ENCODE measurements at places on chromosomes 1 and 21.

GRCh38 chr1:145747398-145748247 lies 28.3 kb downstream of the CD160 start:
- no peak for DNase-seq

DNA sequence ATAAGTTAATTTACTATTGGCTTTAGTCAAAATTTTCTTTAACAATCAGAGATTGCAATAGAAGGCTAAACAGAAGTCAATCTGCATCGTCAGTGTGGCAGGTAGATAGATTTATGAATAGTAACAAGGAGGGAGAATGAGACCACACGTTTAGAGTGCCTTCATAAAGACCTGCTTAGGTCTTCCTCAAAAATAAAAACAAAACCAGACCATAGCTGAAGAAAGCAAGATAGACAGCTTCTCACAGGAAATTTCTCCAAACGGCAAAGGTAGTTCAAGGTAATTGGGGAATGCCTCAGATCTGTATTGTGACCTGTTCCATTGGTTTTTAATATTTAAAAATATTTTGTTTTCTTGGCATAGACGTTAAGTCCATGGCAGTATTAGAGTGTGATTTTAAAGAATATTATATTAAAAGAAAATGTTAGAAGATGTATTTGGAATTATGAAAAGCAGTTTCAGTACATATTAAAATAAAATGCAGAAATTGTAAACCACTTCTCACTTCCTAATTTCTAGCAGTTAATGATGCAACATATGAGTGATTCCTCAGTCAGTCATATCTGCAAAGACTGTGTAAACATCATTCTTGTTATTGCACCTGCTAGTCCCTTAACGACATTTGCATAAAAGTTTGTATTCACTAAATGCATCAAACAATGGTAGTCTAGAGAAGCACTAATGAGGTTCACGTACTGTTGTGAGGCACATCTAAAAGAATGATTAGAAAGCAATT lies 278.0 kb downstream of the HLX start:
- DNase-seq, result no peak

DNA sequence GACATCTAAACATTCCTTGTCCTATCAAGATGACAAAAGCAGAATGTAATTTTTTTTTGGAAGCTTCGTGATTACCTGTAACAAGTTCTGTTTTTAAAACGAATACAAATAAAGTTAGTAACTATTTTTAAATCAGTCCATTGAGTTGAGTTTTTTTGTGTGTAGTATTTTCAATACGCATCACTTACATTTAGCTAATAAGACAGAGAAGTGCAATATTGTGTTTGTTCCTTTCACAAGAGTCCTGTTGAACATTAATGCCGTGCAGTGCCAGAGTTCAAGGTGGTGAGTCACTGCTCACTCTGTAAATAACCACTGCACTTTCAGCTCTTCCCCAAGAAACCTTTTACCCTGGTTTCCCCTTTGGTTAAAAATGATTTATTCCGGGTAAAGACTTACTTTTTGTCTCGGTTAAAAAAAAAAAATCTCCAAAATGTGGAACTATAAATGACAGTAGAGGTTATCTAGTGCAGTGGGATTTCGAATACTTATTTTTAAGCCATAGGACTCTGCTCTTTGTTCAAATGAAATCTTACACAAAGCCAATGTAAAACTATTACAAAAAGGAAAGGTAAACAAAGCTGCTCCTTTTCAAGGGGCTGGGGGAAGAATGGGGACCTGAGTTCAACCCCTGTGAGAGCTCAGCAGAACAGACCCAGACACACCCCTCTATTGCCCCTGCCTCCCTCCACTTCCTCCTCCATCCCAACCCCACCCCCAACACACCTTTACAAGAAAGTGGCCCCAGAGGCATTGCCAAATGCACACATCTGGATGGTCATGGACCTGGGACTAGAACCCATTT lies 14.8 kb upstream of the NCMAP start:
- no peak for DNase-seq

- no peak for DNase-seq
Measured at GRCh38 chr1:107213225-107213624, 72.4 kb downstream of the NTNG1 start.

DNA sequence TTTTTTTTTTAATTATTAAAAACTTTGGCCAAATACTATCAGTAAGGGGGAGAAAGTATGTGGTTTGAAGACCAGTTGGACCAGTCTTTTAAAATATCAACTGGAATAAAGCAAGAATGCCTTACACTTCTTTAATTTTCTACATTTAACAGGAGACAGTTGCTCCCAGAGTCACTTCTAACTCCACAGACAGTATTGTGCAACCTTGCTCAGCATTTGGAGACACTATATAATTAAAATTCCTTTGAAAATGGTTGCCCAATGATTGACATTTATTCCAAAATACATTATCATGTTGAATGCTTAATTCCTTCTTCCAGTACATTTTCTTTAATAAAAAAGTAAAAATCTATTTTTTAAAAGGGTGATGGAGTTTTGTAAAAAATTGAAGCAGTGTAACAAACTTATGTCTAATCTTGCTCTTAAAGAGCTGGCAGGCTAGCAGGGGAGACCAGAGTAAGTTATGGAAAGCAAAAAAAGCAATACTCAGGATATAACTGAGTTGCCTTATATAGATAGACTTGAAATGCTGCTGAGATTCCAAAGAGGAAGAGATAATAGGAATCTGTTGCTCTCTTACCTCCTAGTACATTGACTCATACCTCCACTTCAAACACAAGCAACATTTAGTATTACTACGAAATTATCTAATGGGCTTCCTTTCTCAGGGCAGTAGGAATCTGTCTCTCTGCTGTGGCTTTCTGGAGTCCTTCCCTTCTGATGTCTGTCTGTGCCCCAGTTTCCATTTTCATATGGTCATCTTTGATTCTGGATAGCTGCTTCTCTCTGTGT lies 69.7 kb upstream of the RGL1 start:
- no peak for DNase-seq

- no peak for DNase-seq
Measured at GRCh38 chr1:70017770-70018169, 187.6 kb downstream of the LRRC40 start.

- peak; percentile 13 for DNase-seq
Measured at GRCh38 chr1:15584489-15585363, at the start of gene AGMAT. TSS of gene AGMAT (minus strand) at chr1:15585051. CDS start at chr1:15584967, 84 bp downstream.

DNA sequence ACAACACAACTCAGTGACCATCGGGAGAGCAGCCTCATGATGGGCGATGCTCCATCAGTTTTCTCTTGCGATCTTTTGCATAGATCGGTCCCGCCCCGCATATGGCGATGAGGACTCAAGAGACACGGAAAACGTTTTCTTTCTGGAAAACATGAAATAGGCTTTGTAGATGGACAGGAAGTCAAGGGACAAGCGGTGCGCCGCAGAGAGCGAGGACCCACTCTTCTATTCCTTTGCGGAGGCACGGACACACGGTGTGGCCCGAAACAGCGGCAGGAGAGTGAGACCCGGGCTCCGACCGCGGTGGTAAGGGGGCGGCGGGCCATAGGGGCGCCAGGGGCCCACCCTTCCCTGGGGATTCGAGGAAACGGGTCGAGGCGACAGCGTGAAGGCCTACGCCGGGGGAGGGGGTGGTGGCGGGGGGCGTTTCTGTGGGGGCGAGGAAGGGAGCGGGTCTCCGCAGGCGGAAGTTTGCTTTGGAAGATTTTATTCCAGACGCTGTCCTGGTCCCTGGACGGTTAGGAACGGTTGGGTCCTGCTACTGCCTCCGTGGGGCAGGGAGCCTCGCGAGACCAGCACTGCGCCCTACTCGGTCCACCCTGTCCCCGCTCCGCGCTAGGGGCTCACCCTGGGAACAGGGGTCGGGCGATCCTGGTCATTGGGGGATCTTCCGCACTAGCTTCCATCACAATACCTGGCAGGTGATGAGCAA lies 796 bp upstream of the TDRKH start:
- DNase-seq, result peak; percentile 48

DNA sequence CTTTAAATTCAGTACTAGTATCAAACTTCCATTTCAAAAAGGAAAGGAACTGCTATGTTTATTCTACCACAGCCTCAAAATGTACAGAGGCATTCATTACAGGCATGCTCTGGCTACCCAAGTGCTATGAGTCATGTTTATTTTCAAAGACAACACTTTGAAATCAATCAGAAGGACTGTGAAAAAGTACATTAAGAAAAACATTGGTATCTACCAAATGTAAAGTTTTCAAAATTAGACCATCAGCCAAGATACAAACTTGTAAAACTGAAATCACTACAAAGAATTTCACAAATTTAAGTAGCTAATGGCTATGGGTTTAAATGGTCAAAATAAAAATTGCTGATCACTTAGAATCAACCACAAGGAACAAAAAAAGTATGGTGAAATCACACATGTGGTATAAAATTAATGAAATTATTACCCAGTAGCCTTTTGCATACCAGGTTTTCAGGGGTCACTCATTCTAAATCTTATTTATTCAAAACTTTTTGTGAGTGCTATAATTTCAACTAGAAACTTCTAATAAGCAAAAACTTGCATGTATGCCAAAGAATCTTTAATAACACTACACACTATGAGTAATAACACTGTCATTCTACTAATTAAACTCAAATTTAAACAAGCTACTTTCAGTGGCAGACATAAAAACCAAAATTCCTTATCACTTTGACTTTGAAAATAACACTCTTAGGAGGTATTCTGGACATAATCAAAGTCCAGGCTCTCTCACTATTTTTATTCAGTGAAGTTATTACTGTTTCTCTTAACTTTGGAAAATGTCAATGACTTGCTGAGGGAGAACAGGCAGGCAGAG lies 49.2 kb downstream of the ENAH start:
- DNase-seq, result no peak

DNA sequence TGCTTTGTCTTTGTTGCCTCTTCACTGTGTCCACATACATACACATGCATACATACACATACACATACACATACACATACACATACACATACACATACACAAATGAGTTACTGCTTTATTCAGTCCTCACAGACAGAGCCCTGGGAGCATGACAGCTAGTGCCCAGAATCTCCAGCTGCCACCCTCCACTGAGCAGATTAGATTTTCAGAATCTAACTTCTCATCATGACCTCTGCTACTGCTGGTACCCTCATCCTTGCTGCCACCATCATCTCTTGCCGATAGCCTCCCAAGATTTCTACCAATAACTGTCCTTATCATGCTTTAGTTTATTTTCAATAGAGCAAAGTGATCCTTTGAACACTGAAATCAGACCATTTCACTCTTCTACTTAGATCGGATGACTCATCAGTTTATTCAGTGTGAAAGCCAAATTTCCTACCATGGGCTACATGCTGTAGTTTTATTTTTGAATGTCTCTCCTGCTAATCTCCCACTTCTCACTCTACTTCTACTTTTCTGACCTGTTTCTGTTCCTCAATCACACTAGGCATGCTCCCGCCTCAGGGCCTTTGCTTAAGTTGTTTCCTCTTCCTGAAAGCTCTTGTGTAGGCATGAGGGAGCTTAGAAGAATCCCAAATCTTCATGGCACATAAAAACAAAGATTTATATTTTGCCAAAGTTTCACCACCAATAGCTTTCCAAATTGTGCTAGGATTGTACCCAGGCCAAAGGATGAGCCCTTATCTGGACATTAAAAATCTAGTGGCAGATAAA lies 43.0 kb downstream of the ATP6V1G3 start:
- no peak for DNase-seq

DNA sequence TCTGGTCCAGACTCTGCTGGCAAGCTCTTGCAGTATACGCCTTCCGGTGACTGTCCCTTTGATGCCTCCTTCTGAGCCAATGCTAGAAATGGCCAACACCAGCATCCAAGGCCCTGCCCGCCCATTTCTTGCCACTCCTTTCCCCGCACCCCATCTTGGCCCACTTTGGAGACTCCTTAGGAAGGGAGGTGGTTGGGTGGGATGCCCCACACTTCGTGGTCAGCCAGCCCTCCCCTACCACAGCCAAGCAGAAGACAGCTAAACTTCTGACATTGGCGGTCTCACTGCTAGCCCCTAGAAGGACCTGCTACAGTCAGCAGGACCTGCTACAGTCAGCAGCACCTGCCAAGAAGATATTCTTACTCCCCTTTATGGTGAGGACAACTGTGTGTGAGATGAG lies 73.5 kb upstream of the CLDN14 start:
- no peak for DNase-seq

- peak; percentile 66 for DNase-seq
Measured at GRCh38 chr21:44012474-44013379, 618 bp downstream of the TRAPPC10 start.

GRCh38 chr21:37562920-37563640 lies 196.5 kb downstream of the DYRK1A start:
- DNase-seq, result no peak

GRCh38 chr1:228047183-228047466 lies 35.4 kb upstream of the ARF1 start:
- no peak for DNase-seq

- no peak for DNase-seq
Measured at GRCh38 chr1:185441605-185442004, 124.6 kb upstream of the IVNS1ABP start.

- no peak for DNase-seq
Measured at GRCh38 chr1:65213271-65214023, 65.4 kb downstream of the AK4 start.

DNA sequence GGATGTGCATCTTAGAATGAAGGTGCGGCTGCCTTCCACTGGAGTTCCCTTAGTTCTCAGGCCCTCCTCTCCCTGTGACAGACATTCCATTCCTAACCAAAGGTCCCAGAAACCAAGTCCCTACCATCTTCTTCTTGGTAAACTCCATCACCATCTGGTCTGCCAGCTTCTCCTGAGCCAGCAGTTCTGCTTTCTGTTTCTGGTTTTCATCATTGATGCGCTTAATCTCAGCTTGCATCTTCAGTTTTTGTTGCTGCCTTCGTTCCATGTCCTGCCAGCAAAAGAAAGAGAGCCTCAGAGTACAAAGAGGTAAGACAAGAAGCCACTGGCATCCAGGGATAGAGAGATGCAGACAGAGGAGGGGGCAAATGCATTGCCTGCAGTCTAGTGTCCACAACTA lies 18.0 kb upstream of the VSIG8 start:
- no peak for DNase-seq

GRCh38 chr1:113253187-113253586 lies 137.1 kb upstream of the MAGI3 start:
- DNase-seq, result no peak

DNA sequence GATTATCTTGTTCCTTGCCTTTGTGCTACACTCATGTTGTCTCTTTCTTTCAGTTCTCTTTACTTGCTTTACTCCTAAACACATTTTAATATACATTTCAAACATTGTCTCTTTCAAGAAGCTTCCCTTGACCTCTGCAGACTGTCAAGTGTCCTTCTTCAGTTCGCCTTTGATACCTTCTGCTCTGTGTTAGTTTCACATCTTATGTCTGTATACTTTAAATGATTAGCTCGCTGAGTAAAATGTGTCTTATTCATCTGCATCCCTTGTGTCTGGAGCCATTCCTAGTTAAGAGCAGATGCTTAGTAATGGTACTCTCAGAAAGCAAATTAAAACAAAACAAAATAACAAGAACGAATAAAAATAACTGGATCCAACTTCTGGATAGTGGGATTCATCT lies 303.3 kb downstream of the S1PR1 start:
- DNase-seq, result no peak

- DNase-seq, result no peak
Measured at GRCh38 chr21:46649356-46649755, 13.9 kb downstream of the PRMT2 start.

- DNase-seq, result no peak
Measured at GRCh38 chr21:31337996-31338907, 5.8 kb downstream of the TIAM1 start.

- no peak for DNase-seq
Measured at GRCh38 chr1:206049293-206049692, 3.7 kb upstream of the RHEX start.

- no peak for DNase-seq
Measured at GRCh38 chr1:3852091-3852490, 4.9 kb downstream of the CEP104 start.

Data from NCI-H345 (cell line).